RKO (cell line): ENCODE measurements at places on chromosomes 7 and 10.

DNA sequence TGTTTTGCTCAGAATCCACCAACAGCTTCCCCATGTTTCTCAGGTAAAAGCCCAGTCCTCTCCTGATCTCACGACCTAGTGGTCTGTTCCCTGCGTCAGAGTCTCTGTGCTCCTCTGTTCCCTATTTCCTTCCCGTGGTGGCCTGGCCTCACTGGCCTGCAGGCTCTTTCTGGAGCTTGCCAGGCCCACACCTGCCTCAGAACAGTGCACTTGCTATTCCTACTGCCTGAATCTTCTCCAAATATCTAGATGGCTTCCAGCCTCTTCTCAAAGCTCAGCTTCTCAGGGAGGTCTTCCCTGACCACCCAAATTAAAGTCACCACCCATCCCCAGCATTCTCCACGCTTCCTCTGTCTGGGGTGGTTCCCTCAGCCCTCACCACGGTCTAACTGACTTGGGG is 165.3 kb downstream of the USP6NL start:
- no peak for DNase-seq

DNA sequence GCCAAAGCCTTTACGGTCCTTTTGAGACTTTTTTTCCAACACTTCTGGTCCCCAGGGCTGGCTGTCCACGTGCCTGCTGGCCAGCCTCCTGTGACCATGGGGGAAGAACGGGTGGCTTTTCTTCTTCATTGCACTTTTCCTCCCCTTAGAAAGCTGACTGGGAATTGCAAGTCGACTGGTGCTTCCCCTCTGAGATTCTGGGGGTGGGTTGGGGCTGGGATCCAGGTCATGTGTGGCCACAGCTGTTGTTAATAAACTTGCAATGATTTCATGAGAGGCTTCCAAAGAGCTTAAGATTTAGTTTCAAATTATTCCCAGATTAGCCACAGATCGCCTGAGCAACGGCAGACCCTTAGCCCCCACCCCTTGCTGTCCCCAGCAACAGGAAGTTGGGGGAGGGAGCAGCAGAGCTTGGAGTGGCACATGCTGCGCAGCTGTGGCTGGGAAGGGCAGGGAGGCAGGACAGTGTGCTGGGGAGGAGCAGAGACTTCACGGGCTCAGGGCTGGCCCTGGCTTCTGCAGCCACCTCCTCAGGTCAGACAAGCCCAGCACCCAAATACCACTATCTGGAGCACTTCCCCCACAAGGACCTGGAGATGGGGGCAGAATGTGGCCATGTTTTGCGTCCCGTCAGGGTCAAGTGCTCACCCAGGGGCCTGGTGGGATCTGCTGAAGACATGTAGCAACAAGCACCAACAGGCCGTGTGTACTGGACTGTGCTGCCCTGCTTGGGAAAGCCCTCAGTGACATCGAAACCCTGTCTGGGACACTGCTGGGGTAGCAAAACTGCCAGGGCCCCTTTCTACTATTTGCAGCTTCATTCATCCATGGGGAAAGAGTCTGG is 147.1 kb downstream of the RNF216 start:
- no peak for DNase-seq

DNA sequence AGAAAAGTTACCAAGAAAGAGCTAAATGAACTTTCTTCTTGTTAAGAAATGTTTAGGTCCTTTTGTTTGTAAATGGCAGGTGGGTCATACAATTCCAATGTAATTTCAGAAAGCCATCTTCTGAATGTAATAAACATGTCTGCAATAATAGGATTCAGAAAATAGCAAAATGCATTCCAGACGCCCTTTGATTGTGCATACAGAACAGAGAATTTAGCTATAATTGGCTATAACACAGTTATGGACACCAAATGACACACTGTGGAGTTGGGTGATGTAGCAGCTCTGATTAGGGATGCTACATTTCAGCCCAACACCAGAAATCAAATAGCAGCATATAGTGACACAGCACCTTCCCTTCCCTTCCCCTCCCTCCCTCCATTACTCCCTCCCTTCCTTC is 240.8 kb downstream of the SNX10 start:
- DNase-seq, result no peak

DNA sequence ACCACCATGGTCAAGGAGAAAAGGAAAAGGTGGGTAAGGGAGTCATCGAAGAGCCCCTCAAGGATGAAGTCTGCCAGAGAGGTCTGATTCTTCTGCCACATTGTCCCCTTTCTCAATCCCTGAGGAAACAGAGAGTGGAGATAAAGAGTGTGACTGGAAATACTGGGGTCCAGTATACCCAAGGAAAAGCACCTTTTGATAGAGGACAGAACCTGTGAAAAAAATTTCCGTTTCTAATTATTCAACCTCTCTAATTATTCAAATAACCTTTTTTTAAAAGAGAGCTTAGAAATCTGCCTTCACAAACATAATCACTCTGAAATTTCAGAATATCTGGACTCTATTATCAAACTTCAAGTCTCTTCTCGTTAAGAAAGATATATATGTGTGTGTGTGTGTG is at the start of gene OR2AE1:
Gene OR2AE1 (minus strand): TSS at position 101 of the 400 bp plus-strand sequence. CDS start 0 bp downstream, at position 101.
- DNase-seq, result no peak

DNA sequence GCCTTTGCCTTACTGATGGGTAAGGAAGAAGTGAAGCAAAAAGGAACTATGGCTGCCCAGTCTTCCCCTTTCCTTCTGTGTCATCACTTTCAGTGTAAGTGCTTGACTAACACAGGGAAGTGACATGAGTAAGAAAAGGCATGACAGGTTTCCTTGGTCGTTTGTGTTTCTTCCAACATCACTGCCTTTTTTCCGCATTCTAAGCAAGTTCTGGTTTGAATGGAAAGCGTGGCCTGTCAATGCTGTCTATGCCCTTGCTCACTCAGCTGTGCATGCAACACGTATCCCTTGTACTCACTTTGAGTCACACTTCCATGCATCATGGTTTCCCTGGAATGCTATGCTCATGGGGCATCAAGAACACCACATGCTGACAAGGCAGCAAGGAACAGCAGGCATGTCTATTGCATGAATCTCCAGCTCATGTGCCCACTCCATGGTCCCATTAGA is 111.8 kb downstream of the OAT start:
- DNase-seq, result peak; percentile 58

GRCh38 chr10:121662945-121663917 is 65.0 kb upstream of the FGFR2 start:
- no peak for DNase-seq

DNA sequence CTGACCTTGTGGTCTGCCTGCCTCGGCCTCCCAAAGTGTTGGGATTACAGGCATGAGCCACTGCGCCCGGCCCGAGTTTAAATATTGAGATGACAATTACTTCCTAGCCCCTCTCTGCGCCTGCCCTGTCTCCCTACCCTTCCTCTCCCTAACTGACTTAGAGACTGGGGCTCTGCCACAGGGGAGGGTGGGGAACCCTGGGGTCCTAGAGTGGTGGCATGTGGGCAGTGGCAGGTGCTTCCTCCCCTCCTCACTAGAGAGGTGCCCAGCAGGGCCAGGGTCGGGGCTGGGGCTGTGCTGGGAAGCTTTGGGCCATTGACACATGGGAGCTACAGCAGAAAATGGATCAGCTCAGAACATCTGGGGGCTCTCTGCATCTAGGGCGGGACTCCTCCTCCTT is 7.0 kb upstream of the ACHE start:
- no peak for DNase-seq

DNA sequence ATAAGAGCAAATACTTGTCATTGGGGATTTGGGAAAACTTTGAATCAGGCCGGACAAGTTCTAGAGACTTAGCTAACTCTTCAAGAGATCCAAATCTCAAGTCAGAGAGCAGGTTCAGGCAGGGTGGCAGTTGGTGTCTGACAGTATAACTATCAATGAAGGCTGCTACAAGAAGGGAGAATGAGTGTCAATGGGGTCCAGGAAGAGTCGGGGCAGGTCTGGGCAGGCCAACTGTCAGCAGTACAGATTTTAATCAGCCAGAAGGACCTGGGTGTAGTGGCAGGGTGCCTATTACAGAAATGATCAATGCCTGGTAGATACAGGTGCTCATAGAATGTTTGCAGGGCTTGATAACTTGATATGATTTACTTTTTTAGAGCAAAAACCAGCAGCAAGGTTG is 751.1 kb downstream of the GRM8 start:
- DNase-seq, result no peak

DNA sequence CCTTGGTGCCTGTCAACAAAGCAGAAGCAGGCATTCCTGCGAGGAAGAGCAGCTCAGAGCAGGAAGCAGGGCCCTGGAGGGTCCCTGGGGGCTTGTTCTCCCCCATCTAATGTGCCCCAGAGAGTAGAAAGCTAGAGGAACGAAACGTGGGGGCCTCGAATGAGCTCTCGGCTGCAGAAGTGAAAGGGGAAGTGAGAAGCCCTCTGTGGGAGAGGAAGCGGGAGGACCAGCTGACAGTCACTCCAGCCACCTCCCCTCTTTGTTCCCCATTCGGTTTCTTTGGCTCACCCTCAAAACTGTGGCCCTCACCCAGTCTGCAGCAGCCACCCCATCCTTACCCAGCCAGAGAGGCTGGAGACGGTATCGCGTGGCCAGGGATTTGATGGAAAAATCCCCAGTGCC is 25.0 kb downstream of the C10orf105 start:
- no peak for DNase-seq

DNA sequence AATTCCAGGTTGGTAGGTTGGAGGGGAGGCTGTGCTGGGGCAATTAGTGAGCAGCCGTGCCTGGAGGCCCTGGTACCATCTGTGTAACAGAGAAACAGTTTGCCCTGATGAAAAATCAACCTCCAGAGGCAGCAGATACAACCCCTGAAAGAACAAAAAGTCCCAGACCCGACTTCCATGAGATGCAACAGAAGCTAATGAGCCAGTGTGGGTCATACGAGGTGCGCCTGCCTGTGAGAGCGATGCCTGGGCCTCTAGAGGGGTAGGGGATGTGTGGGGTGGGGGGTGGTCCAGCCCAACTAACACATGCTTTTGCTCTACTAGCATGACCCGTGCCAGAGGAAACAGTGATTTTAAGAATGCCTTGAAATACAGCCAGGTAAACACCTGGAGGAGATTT is 39.3 kb downstream of the CELF2 start:
- DNase-seq, result no peak

DNA sequence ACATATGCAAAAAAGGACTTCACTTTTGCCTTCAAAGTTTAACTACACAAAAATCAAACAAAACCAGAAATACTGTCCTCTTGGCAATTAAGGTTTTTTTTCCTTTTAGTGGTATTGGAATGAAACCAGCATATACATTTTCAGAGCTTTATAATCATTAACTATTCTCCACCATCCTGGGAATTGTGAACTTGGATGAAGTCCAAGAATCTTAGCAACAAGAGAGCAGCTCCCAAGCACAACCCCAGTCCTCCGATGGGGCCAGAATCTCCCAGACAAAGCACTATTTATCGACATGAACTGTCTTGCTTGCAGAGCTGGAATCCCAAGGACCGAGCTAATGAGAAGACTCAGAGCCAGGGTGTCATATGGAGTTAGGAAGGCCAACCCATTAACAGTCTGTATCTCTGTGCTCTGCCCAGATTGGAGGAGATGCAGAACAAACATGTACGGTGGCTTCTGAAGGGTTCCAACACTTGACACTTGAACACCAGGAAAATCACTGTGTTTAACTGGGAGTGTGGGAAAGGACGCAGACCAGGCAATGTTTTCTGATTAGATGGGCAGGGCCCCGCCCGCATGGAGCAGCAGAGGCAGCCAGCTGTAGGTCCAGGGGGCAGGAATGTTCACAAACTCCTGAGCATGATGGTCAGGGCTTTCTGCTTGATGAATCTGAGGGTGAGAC is 35.5 kb downstream of the PPP1R3C start:
- no peak for DNase-seq

- DNase-seq, result peak; percentile 40
Observed at GRCh38 chr7:94190599-94191061, 186.5 kb upstream of the BET1 start.

GRCh38 chr10:98078774-98079173 is 48.4 kb upstream of the CRTAC1 start:
- no peak for DNase-seq

DNA sequence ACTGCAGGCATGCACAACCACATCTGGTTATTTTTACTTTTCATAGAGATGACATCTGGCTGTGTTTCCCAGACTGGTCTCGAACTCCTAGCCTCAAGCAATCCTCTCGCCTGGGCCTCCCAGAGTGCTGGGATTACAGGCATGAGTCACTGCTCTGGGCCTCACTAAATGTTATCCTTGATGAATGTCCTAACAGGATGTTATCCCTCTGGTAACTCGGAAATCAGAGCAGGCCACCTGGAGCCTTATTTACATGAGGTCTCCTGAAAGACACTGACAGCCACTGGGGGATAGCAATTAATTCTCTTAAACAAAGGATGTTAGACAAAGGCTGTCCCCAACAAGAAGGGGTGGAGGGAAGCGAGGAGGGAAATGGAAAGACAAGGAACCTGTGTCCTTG is 4.5 kb upstream of the ZNF438 start:
- DNase-seq, result peak; percentile 85

GRCh38 chr7:134065415-134065814 is 61.7 kb upstream of the LRGUK start:
- no peak for DNase-seq

DNA sequence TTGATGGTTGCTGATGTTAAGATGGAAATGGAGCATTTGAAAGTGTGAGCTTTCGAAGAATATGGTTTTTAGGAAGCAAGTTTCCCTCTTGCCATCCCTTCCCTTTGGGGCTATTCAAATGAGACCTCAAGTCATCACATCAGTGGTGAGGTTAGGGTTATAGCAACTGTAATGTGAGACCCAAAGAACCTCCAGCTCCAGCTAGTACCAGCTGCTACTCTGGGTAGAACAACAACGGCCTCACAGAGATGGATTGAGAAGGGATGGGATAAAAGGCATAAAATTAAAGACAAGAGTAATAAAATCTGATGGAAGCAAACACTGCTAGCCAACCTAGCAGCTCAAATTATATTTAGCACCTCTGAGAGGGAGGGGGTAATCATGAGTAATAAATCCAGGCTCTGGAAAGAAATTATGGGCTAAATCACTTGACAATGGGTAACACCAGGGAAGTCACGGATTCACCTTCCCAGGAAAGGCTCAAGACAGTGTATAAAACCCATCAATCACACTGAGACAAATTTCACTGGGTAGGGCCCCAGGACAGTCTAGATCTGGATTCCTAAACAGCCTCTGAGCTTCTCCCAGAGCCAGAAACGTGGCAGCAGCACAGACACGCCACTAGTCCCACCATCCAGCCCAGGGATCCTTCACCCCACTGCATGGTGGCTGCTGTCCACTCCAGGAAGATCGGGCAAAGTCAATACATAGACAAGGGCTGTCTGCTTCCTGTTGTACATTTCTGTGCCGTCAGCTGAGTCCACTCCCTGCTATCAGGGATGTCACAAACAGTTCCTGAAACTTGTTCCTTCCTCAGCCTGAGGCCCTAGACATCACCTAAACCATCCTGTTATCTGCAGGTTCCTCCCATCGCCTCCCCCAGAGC is 151.1 kb downstream of the GFRA1 start:
- DNase-seq, result no peak

GRCh38 chr7:88758381-88759229 is 895 bp upstream of the ZNF804B start:
- no peak for DNase-seq

GRCh38 chr7:27737616-27738015 is 2.3 kb upstream of the TAX1BP1 start:
- DNase-seq, result no peak
